ENCODE measurements at places on chromosomes 4 and X.

- DNase-seq: no peak
Observed at GRCh38 chrX:19904778-19905367, 17.5 kb upstream of the SH3KBP1 start.

- DNase-seq: no peak
Observed at GRCh38 chr4:125765941-125766340, 451.2 kb downstream of the FAT4 start.

DNA sequence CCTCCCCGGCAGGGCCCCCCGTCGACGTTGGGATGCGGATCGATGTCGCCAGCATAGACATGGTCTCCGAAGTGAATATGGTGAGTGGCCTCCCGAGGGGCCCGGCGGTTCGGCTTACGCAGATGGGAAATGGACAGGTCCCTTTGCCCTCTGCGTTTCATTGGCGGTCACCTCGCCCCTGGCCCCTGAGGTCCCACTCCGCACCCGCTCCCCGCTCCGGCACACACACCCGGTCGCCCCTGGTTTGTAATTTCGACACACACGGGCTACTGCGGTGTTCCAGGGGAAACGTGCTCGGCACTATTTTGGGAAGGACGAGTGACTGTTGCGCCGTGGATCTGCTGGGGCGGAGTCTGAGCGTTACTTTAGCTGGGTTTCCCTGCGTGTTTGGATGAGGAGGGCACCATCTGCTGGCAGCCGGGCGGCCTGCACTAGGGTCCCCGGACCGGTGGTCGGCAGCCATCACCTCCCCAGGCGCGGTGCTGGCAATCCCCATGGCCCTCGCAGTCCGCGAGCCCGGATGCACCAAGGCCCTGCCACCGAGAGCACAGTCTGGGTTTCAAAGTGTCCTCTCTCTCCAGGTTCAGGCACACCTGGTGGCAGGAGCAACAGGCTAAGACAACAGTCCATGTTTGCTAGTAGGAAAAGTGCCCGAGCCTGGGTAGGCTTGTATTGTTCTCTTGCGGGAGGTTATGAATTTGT, 1.2 kb downstream of the GABRB1 start:
- DNase-seq: no peak

GRCh38 chr4:5823542-5824211, 69.2 kb downstream of the CRMP1 start:
- no peak for DNase-seq

Data from stimulated activated CD4-positive, alpha-beta T cell treated with anti-CD3 and anti-CD28 coated beads, Interleukin-1b, Interleukin-23, amount 100 ng/mL, for 4 hours (primary cell).